ENCODE measurements at places on chromosomes 6 and 20. TPM values are rescaled to one million over a fixed set of nuclear protein-coding genes. Genes with fewer than 3 reads are reported as not detected.

MLIP gene
- not detected for total RNA-seq

ELOVL2 gene
- total RNA-seq = 0.85 TPM

TMC2 gene
- not detected for total RNA-seq

MAVS gene
- total RNA-seq = 9.6 TPM

CFB gene
- total RNA-seq = 1.5 TPM

OR2H1 gene
- total RNA-seq = not detected

ZNF341 gene
- total RNA-seq = 0.68 TPM
